ENCODE measurements at places on chromosomes 12 and 14. TPM values are rescaled to one million over a fixed set of nuclear protein-coding genes. Genes with fewer than 3 reads are reported as not detected.

- DNase-seq = no peak
These were observed 47.6 kb upstream of the BDKRB2 start for GRCh38 chr14:96156804-96157760.

- DNase-seq = peak; percentile 26
These were observed 359.9 kb downstream of the RGS6 start for GRCh38 chr14:72291908-72292688.

SRRM4 gene
- total RNA-seq = not detected

GRCh38 chr12:78121969-78122610, 291.4 kb downstream of the NAV3 start:
- no peak for DNase-seq

- DNase-seq = no peak
These were observed 1.3 kb downstream of the RCOR1 start for GRCh38 chr14:102593825-102594137.

GRCh38 chr14:103857256-103857655, 9.9 kb upstream of the PPP1R13B start:
- DNase-seq = no peak

GRCh38 chr12:115095073-115095748, 411.2 kb upstream of the TBX3 start:
- no peak for DNase-seq

DNA sequence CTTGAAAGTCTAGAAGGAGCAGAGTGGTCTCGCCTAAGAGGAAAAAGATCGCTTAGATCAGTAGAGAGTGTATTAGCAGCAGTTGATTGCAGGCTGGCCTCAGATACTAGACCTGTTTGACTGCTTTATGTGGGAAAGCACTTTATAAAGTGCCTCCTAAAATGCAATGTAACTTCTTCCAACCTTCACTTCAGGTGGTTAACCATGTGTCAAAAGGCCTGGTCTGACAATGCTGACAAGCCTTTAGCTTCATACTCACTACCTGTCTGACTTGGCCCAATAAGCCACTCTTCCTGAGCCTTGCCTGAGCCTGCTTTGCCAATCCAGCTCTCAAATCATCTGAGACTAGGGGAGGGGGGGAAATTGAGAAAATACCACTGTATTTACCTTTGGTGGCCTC, 14.6 kb downstream of the MGAT4C start:
- no peak for DNase-seq

- DNase-seq = no peak
These were observed 55.7 kb upstream of the FRMD6 start for GRCh38 chr14:51595881-51596455.

GRCh38 chr12:106582249-106582591, 584 bp upstream of the RFX4 start:
- no peak for DNase-seq

GRCh38 chr12:106598003-106598402, 15.2 kb downstream of the RFX4 start:
- DNase-seq = no peak

DNA sequence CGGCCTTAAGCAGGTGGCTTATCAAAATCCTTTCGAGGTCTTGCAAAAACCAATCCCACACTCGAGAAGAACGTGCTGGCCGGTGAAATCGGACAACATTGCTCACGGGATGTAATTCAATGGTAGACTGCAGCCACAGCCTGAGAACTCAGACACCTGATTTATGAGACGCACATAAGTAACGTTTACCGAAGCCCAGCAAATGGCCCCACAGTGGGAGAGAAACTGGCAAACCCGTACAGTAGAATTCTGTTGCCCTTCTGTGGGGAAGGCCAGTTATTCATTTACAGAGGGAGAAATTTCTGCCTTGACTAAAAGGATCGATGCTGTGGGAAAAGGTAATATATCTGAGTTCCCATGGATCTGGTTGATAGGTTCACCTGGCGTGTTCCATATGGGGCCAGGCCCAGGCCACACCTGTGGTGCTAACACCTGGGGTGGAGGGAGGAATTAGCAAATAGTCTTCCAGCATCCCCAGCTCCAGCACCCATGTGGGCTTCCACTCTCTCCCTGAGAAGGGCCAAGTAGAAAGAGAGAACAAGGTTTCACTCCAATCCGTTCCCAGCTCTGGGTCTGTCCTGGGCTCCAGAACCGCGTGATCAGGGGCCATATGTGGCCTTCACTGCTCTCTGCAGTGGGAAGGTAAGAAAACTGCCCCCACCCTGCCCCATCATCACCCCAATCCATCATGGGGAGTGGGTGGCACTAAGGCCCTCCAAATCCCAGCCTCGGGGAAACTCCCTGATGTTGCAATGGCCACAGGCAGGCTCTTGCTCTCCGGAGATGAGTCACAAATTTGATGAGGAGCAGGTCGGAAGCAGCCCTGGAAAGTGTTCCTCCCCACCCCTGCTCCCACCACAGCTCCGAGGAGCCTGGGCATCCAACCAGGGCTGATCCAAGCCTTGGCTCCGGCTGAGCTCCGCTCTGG, 12.7 kb downstream of the BDKRB1 start:
- peak; percentile 85 for DNase-seq

- no peak for DNase-seq
These were observed 253.7 kb downstream of the SNAPC1 start for GRCh38 chr14:62015945-62016344.

DNA sequence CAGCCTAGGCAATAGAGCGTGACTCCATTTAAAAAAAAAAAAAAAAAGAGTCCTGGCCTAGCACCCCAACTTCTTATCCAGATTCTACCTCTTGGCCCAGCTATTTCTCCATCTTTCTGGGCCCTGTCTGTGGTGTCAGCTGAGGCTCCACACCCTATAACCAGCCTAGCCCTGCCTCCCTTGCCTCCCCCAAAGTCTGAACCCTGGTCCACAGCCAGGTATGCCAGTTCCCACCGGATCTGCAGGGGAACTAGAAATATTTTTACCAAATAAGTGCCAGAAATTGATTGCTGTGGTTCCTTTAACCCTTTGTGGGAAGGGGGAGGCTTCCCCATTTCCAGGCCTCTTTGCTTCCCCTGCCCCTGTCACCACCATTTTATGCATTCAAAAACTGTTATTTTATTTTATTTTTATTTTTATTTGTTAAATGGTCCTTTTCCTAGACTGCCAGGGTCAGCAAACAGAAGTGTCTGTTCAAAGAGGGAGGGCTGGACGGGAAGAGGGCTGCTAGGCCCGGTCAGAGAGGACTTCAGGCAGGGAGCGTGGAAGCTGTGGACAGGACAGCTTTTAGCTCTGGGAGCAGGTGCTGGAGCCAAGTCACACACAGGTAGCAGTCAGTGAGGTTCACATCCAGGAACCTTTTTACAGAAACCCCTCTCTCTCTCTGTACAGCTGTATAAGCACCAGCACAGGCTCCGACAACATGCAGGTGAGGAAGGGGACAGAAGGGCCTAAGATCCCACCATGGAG, 23.2 kb downstream of the TTC9 start:
- no peak for DNase-seq

- DNase-seq = no peak
These were observed 14.3 kb downstream of the PPP2R5C start for GRCh38 chr14:101775826-101776225.

MYO1H gene
- not detected for total RNA-seq

- no peak for DNase-seq
These were observed 1.4 kb downstream of the TOMM20L start for GRCh38 chr14:58397156-58397555.

- DNase-seq = no peak
These were observed 16.4 kb downstream of the SERPINA3 start for GRCh38 chr14:94628578-94628977.

DBX2 gene
- not detected for total RNA-seq

Data from SJSA1 (cell line).